Type B pancreatic cell (in vitro differentiated cells): ENCODE measurements at places on chromosomes 2 and 18. TPM values are rescaled to one million over a fixed set of nuclear protein-coding genes. Genes with fewer than 3 reads are reported as not detected.
A peak's percentile ranks its signal among the peaks of the same experiment; 100 is the strongest.

DNA sequence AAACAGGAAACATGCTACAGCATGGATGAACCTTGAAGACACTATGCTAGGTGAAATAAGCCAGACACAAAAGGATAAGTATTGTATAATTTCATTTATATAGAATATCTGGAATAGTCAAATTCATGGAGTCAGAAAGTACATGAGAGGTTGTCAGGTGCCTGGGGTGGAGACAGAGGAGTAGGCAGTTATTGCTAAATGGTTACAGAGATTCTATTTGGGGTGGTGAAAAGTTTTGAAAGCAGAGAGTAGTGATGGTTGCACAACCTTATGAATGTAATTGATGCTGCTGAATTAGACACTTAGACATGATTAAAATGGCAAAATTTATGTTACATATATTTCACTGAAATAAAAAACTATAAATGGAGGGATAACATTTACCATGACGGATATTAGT lies 197.4 kb downstream of the VAPA start:
- no peaks in the 10 kb centered on the region for H3K36me3 ChIP-seq
- H3K4me3 ChIP-seq = no peak overlapping the region
- H3K4me1 ChIP-seq = peaks cover 37% of the 10 kb centered on the region
- no peak for DNase-seq

DNA sequence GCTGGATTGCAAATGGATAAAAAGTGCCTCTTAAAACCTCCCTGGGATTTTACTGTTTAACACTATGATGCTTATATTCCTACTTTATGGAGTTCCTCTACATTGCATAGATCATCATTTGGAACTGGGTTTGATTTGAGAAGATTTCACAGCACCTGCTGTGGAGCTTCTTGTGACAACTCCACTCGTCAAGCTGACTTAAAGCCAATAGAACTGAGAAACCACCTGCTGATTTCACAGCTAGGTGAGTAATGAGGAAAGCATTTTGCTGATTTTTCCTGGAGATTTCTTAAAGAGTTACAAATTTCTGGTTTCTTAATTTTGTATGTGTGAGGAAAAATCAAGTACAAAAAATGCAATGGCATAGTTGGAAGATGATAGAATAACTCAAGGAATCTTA lies 739.1 kb upstream of the LRRTM1 start:
- H3K27ac ChIP-seq = no peak overlapping the region
- H3K4me3 ChIP-seq = no peak overlapping the region
- H3K36me3 ChIP-seq = no peaks in the 10 kb centered on the region
- H3K27me3 ChIP-seq = no peaks in the 10 kb centered on the region
- H3K4me1 ChIP-seq = no peaks in the 10 kb centered on the region

DNA sequence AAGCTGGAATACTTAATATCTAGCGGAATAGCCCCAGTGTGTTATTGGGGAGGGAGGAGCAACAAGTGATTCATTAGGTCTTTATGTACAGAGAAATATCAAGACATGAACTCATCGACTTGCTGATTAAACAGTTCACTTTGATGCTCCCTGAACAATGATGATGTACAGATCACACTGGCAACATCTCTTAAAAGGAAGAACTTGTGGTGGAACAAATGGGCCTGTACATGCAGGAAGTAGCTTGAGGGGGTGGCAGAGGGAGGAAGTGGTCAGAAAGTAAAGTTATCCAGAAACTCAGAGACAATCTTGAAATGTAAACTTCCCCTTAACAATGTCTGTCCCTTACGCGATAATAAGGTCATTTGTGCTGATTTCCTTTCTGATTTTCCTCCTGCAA lies 90.5 kb downstream of the NXPH2 start:
- no peak for DNase-seq
- H3K27me3 ChIP-seq = peaks cover 10% of the 10 kb centered on the region
- H3K36me3 ChIP-seq = no peaks in the 10 kb centered on the region
- H3K27ac ChIP-seq = no peak overlapping the region
- H3K4me1 ChIP-seq = no peaks in the 10 kb centered on the region

GRCh38 chr2:237731663-237732062 lies 66.9 kb upstream of the RBM44 start:
- peaks cover 7% of the 10 kb centered on the region for H3K36me3 ChIP-seq
- DNase-seq = no peak
- H3K27ac ChIP-seq = no peak overlapping the region
- H3K4me3 ChIP-seq = no peak overlapping the region

DNA sequence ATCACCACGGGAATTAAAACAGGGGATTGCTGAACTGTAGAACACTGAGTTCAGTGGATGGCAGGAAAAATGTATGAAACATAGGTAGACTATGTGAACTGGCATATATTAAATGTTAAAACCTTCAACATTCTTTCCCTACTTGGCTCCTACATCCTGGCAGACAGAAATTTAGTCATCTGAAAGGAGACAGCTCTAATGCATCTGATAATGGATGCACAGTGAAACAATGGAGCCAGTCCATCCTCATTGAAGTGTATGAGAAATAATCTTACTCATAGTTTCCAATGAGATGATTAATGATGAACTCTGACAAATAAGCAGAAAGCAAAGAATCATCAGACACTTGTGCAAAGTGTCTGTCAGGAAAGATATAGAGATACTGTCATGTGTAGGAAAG lies 1629.7 kb upstream of the TMEFF2 start:
- no peaks in the 10 kb centered on the region for H3K27me3 ChIP-seq
- no peaks in the 10 kb centered on the region for H3K36me3 ChIP-seq
- no peak for DNase-seq
- no peak overlapping the region for H3K4me3 ChIP-seq
- no peaks in the 10 kb centered on the region for H3K4me1 ChIP-seq

- H3K27ac ChIP-seq = no peak overlapping the region
- no peaks in the 10 kb centered on the region for H3K27me3 ChIP-seq
- no peak for DNase-seq
- H3K4me3 ChIP-seq = no peak overlapping the region
- H3K36me3 ChIP-seq = peaks cover 51% of the 10 kb centered on the region
Observed at GRCh38 chr18:58908006-58908405, 43.3 kb downstream of the ZNF532 start.

DNA sequence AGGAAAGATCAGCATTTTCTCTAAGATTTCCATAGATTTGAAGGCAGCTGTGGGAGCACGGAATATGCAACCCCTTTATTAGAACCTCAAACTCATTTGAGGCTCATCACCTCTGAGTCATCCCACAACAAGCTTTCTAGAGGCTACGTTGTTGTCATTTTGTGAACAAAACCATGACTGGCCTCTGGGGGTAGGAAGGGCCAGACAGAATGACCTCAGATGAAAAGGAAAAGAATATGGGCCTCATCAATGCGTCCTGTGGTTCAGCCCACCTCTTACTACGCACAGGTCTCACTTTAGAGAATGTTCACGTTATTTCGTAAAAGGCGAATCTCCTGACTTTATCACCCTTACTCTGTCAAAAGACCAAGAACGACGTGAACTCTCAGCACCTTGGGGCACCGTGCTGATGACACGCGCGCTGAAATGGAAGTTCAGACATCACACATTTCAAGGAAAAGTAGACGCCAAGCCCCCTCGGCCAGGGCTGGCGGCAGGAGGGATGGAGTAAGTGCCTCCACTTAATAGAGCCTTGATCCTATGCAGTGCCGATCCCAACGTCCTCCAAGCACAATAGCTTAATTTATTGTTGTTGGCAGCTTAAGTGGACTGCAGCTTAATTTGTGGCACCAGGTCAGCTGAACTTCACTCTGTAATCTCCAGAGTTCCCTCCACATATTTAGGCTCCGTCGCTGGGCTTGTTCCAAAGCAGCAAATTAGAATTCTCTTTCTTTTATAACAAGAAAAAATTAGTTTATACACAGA lies 208.3 kb downstream of the EIPR1 start:
- H3K36me3 ChIP-seq = peaks cover 24% of the 10 kb centered on the region
- H3K27me3 ChIP-seq = no peaks in the 10 kb centered on the region
- DNase-seq = no peak
- H3K4me1 ChIP-seq = peaks cover 22% of the 10 kb centered on the region

GRCh38 chr18:78981394-78981831 lies 1.8 kb downstream of the SALL3 start:
- no peak for DNase-seq
- H3K4me1 ChIP-seq = peaks cover 16% of the 10 kb centered on the region
- peak overlapping the region; percentile 33 for H3K27ac ChIP-seq
- H3K27me3 ChIP-seq = peaks cover 77% of the 10 kb centered on the region

- no peak overlapping the region for H3K27ac ChIP-seq
- no peak for DNase-seq
- no peaks in the 10 kb centered on the region for H3K27me3 ChIP-seq
- H3K36me3 ChIP-seq = peaks cover 28% of the 10 kb centered on the region
- no peak overlapping the region for H3K4me3 ChIP-seq
Observed at GRCh38 chr18:76914314-76914713, 92.0 kb downstream of the ZNF236 start.

DNA sequence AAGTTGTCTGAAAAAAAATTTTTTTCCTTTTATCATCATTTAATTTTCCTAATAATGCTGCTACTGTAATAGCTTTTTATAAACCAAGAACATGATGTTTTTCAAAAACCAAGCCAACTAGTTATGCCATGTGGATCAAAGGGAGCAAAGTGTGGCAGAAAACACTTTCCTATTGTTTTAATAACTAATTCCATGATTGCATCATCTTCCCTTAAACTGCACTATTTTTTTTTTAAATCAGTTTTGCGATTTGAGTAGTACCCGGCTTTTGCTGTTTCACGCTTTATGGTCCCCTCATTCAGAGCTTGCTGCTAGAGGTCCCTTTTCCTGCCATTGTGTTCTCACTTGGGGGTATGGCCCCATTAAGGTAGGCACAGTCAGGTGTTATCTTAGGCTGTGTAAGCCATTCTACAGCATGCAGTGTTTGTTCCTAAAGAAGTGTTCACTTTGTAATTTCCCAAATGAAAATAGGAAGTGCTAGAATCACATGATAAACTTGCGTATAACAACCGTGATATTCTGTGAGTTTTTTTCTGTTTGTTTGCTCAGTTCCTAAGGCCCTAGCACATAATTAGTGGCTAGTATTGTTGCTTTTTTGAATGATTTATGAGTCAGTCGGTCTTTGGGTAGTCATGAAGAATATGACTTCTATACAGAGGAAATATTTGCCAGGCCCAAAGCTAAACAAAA lies 225.8 kb downstream of the PTGR3 start:
- DNase-seq = no peak
- no peaks in the 10 kb centered on the region for H3K4me1 ChIP-seq
- H3K27me3 ChIP-seq = no peaks in the 10 kb centered on the region
- no peak overlapping the region for H3K27ac ChIP-seq

EVX2 gene
- 0.10 TPM in 1 of 2 replicates, not detected in the other for total RNA-seq

REG1B gene
- total RNA-seq = not detected in 2 replicates

STARD6 gene
- total RNA-seq = not detected in 2 replicates

MEX3C gene
- total RNA-seq = 57.2 and 69.5 TPM in 2 replicates

BCL2 gene
- total RNA-seq = 16.5 and 21.9 TPM in 2 replicates

HOXD8 gene
- total RNA-seq = 2.8 TPM in 1 of 2 replicates, not detected in the other

AQP4 gene
- total RNA-seq = 1.6 and 2.8 TPM in 2 replicates

RBM44 gene
- 0.24 and 0.41 TPM in 2 replicates for total RNA-seq

ELP2 gene
- 79.2 and 94.6 TPM in 2 replicates for total RNA-seq

RPRM gene
- 6.0 and 7.3 TPM in 2 replicates for total RNA-seq

ORC2 gene
- 35.6 and 38.3 TPM in 2 replicates for total RNA-seq

DUSP2 gene
- total RNA-seq = 4.3 and 4.5 TPM in 2 replicates
